Activated CD4-positive, alpha-beta T cell treated with anti-CD3 and anti-CD28 coated beads, Interleukin-10, Interleukin-2, amounts not matched to agents 100 ng/mL and 50 ng/mL, durations not matched to agents 16 hours and 8 hours (primary cell): ENCODE measurements at places on chromosomes 4 and X.

- DNase-seq, result no peak
Observed at GRCh38 chrX:69024931-69025330, 140.3 kb downstream of the PJA1 start.

GRCh38 chrX:30253257-30253656 is 6.3 kb downstream of the MAGEB1 start:
- DNase-seq, result no peak

DNA sequence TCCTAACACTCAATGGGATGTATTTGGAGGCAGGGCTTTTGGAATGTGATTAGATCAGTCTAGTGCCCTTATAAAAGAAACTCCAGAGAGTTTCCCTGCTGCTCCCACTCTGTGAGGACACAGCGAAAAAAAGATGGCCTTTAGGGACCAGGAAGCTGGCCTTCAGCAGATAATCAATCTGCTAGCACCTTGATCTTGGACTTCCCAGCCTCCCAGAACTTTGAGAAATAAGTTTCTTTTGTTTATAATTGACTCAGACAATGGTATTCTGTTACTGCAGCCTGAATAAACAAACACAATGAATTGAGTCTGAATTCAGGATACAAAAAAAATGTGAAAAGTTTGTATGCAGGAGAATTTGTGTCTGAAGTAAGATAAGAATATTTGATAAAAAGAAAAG is 842.1 kb downstream of the FSTL5 start:
- DNase-seq, result no peak

- no peak for DNase-seq
Observed at GRCh38 chr4:114156371-114156770, 176.9 kb upstream of the ARSJ start.

- no peak for DNase-seq
Observed at GRCh38 chrX:41862562-41863184, 60.7 kb downstream of the CASK start.

- DNase-seq, result peak; percentile 55
Observed at GRCh38 chrX:81120936-81121371, 80.8 kb downstream of the HMGN5 start.

- peak; percentile 39 for DNase-seq
Observed at GRCh38 chr4:3202836-3203820, 45.8 kb upstream of the MSANTD1 start.

DNA sequence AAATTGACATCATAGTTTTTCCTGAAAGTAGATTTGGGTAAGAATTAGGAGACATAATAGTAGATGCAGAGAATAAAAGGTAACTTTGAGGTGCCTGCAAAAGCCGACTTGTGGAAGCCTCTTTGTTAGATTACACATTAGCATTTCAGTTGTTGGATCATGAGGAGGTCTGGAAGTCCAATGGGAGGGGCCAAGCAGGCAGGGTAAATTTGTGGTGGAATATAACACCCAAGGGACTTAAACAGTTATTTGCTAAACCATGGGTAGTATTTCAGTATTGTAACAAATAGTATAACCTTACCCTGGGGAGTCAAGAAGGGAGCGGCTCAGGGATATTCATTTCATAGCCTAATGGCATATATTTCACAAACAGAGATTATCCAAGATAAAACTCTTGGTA is 810.7 kb upstream of the AMOT start:
- DNase-seq, result no peak

DNA sequence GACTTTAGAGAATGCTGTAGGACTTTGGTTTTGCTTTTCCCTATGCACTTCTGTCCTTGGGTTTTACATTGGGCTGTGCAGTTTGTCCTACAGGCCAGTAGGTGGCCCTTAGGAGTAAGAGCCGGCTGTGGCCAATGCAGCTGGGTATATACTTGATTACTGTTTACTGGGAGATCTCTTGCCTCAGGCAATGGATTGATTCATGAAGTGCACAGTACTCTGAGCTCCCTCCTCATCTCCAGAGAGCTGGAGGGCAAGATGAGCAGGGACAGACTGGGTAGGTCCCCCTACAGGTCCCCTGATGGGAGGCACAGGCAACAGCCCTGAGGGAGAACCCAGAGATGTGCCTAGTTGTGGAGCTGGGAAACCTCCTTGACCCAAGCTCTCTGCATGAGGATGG is 103.8 kb upstream of the QRFPR start:
- DNase-seq, result peak; percentile 39

DNA sequence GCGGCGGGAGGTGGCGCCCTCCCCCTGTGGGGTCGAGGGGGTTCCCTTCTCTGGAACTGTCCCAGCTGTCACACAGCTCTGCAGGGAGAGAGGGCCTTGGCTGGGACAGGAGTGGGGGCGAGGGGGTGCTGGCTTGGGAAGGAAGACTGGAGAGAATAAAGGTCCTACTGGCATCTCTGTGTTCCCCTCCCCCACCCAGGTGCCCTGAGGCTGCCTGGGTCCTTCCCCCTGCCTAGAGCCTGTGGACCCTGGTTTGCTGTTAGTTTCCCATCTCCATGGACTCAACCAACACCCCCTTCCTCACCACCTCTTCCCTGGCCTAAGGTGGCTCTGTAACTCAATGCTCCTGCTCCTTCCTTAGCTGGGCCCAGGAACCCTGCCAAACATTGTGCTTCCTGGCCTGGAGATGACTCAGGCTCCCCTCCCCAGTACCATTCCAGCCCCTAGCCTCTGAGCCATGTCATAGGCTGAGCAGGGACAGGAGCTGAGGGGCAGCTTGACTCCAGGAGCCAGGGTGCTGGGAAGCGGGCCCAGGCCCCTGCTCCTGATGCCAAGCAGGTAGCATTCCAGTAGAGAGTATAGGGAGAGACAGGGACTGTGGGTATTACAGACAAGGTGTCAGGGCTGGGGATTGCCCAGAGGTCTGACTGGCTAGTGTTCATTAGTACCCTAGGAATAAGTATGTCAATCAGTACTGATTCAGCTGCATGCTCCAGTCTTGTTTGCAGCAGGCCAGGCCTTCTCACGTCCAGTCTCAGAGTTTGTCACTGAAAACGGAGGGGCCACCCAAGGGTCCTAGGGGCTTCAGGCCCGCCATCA is 100.7 kb downstream of the EFNB1 start:
- no peak for DNase-seq

- DNase-seq, result peak; percentile 16
Observed at GRCh38 chr4:6092131-6092530, 73.9 kb upstream of the C4orf50 start.

- no peak for DNase-seq
Observed at GRCh38 chrX:40154853-40155588, 57.3 kb upstream of the BCOR start.

DNA sequence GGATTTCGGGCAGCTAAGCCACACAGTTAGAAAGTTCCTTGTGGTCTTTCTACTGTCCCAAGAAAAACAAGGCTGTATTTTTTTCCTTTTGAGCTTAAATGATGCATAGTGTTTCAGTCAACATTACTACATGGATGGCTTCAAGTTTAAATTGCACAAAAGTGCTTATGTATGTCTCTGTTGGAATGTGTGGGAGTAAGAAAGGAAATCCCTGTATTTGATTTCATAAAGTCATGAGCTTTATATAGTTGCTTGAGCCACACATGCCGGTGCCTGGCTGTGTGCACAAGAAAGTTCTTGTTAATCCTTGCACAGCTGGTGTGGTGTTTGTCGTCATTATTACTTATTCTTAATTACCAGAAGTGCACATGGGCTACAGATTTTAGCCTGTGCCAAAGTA is 262.2 kb downstream of the ARHGAP10 start:
- DNase-seq, result no peak

- no peak for DNase-seq
Observed at GRCh38 chr4:108703370-108703769, 53.0 kb downstream of the OSTC start.

- DNase-seq, result peak; percentile 56
Observed at GRCh38 chrX:75522565-75523431, at the start of gene ZDHHC15. Gene ZDHHC15, minus strand, starts transcription at chrX:75523037. Its CDS starts 13 bp downstream, at chrX:75523024.

DNA sequence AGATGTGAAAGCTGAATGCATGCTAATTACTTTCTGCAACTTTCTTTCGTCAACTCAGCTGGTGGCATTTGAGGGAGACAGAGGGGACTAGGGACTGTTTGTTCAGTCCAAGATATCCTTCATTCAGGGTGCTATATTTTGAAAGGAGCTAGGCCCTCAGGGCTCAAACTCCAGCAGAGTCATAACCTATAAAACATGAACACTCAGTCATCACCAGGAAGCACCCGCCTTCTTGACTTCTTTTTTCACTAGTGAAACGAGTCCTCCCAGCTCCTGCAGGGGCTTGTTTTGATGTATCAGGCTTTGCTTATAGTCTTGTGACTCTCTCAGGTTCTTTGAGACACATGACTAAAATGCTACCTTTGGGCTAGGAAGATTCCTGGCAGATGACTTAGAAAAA is 230.6 kb downstream of the PCDH7 start:
- DNase-seq, result no peak

GRCh38 chr4:48047421-48047844 is 30.9 kb downstream of the NIPAL1 start:
- DNase-seq, result peak; percentile 88

- no peak for DNase-seq
Observed at GRCh38 chrX:39636481-39636880, 461.3 kb downstream of the BCOR start.

DNA sequence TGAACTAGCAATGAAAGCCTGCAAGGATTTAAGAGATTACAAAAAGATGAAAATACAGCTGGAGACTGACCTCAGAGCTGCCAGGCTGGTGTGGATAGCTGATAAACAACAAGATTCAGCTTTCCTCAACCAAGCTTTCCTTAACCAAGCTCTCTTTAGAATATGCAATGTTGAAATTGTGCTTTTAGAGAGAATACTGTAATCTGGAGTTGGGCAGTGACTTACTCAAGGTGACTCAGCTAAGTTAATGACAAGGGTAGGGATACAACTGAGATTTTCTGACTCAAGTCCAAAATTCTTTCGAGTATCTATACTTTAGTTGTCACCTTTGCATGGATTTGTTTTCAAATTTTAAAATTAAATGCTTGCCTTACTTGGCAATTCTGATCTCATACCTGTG is 98.0 kb downstream of the AMMECR1 start:
- DNase-seq, result no peak

DNA sequence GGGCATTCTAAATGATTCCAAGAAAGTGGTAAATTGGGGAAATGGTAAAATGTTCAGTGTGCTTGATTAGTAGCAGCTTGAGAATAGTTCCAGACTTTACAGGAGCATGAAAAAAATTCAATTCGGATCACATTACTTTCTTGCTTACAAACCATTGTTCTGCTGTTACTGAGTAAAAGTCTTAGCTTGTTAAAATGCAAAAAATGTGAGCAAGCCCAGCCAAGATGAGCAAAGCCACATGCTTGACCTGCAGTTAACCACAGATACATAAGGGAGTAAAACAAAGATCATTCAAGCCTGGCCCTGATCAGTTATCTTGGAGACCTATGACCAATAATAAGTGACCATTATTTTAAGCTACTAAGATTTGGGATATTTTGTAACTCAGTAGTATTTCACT is 562.9 kb upstream of the MAGEB2 start:
- DNase-seq, result no peak

GRCh38 chr4:74061430-74061829 is 22.9 kb upstream of the CXCL3 start:
- no peak for DNase-seq

DNA sequence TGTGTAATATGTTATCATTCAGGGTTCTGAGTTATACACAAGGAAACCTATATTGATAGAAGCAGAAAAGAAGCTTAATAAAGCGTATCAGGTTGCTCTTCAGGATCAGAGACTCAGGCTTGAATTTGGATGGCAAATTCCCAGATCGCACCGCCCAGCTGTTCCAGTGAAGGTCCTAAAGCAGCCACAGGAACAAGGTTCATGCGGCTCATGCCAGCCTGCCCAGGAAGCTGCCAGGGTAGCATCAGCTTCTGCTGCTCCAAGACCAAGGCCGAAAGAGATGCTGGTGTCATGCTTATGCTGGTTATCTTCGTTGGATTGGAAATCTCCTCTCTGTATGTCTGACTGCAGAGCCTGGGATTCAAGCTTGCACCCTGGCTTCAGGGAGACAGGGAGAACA is 127.7 kb downstream of the MANBA start:
- no peak for DNase-seq

- peak; percentile 2 for DNase-seq
Observed at GRCh38 chr4:93825551-93826216, 2.9 kb upstream of the ATOH1 start.

GRCh38 chr4:109389369-109390114 is 44.1 kb upstream of the SEC24B start:
- no peak for DNase-seq

GRCh38 chr4:3368841-3369760 is 72.7 kb upstream of the HGFAC start:
- DNase-seq, result no peak

GRCh38 chrX:9324676-9325075 is 140.2 kb upstream of the TBL1X start:
- no peak for DNase-seq

DNA sequence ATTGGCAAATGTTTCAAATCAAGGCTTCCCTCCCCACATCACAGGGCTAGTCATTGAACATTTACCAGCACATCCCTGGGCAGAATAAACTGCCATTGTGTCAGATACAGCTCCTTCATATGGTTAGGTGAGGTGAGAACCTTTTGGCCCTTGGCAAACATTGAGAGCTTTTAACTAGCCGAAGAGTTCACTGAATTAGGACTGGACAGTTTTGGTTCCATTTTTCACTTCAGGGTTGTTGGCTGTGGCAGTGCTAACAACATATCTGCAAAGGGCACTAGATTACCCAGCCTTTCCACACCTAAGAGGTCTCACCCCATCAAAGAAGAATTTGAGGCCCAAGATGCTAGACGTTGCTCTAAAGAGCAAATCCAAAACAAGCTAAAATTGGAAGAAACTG is 180.7 kb downstream of the GUCY2F start:
- DNase-seq, result no peak

- DNase-seq, result peak; percentile 44
Observed at GRCh38 chr4:112633477-112634235, 3.1 kb downstream of the ZGRF1 start.

DNA sequence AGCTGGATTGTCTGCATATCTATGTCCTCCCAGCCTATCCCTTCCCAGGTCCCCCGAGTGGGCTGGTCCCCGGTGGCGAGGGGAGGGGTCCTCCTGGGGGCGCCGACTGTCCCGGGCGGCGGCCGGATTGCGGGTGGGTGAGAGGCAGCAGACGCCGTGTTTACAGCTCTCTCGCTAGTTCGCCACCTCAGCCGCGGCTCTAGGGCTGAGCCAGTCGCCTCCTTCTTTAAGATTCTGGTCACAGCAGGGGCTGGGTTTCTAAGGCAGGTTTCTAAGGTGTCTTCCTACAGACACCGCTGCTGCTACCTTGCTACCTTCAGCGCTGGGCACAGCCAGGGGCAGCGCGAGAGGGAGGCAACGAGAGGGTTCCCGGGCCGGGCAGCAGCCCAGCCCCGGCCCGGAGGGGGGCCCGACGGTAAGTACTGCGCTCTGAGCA is 57.2 kb downstream of the FRMPD3 start:
- no peak for DNase-seq
